ENCODE measurements at places on chromosomes 3 and 15. TPM values are rescaled to one million over a fixed set of nuclear protein-coding genes. Genes with fewer than 3 reads are reported as not detected.

DNA sequence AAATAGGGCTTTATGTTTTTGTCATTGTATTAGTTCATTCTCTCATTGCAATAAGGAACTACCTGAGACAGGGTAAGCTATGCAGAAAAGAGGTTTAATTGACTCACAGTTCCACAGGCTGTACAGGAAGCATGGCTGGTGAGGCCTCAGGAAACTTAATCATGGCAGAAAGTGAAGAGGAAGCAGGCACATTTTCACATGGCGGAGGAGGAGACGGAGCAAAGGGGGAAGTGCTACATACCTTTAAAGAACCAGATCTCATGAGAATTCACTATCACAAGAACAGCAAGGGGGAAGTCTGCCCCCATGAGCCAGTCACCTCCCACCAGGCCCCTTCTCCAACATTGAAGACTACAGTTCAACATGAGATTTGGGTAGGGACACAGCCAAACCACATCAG lies 25.6 kb downstream of the CEP63 start:
- no peak for DNase-seq

- DNase-seq = no peak
Observed at GRCh38 chr3:20100151-20100550, 59.9 kb downstream of the KAT2B start.

- DNase-seq = no peak
Observed at GRCh38 chr3:119237299-119237698, 3.4 kb downstream of the B4GALT4 start.

The TRIM69 gene
- 29.8 TPM for total RNA-seq

DNA sequence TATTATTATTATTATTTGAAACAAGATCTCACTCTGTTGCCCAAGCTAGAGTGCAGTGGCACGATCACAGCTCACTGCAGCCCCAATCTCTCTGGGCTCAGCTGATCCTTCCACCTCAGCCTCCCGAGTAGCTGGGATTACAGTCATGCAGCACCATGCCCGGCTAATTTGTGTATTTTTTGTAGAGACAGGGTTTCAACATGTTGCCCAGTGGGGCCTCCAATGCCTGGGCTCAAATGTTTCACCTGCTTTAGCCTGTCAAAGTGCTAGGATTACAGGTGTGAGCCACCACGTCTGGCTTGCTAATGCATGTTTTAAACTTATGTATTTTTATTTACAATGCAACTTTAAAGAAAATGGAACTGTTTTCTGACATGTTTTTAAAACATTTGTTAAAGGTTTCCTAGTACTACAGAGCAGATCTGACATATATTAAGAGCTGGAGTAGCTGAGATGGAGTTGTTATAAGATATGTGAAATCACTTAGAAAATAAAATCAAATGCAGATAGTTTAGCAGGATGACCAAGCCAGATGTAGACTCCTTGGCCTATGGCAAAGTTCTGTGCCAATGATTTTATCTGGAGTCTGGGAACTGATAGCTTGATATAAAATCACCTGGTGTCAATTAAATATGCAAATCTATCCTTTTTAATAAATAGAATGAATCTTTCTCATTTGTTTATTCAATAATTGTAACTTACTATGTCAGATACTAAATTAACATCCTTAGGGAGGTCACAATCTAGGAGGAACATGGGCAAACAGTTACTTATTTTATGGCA lies 310.1 kb upstream of the NAALADL2 start:
- DNase-seq = no peak

GRCh38 chr15:47717036-47717612 lies at the start of gene SEMA6D:
Gene SEMA6D, plus strand, starts transcription at chr15:47717505. Its CDS starts 42,294 bp downstream, at chr15:47759799.
- DNase-seq = peak; percentile 49

DNA sequence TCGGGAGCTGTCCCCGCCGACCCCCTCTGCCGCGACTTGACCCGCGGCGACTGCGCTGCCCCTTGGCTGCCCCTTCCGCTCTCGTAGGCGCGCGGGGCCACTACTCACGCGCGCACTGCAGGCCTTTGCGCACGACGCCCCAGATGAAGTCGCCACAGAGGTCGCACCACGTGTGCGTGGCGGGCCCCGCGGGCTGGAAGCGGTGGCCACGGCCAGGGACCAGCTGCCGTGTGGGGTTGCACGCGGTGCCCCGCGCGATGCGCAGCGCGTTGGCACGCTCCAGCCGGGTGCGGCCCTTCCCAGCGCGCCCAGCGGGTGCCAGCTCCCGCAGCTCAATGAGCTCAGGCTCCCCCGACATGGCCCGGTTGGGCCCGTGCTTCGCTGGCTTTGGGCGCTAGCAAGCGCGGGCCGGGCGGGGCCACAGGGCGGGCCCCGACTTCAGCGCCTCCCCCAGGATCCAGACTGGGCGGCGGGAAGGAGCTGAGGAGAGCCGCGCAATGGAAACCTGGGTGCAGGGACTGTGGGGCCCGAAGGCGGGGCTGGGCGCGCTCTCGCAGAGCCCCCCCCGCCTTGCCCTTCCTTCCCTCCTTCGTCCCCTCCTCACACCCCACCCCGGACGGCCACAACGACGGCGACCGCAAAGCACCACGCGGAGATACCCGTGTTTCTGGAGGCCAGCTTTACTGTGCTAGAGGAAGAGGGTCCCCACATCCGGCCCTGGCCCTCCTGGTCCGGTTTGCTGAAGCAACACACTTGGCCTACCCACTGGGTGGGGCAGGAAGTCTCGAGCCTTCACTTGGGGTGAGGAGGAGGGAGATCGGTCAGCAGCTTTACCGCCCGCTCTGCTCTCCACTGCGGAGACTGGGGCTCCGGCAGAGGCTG lies at the start of gene RASSF1:
TSS of gene RASSF1 (minus strand) at position 389 of the 882 bp plus-strand sequence. CDS start at position 358, 31 bp downstream.
- peak; percentile 54 for DNase-seq

DNA sequence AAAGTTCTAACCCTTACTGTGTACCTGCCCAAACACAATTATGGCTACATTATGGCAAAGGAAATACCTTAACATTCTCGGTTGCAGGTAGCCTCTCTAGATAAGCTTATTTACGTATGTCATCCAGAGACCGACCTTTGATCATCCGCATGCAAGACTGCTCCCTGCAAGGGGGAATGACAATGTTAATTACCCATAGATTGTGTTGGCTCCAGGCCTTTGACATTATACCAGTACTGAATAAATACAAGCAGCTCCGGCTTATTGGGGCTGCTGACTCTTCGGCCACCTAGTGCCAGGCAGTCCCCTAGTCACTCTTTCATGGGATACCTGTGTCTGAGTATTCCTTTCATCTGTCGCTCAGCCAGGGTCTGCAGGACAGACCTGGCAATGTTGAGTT lies 223.5 kb downstream of the DTWD1 start:
- DNase-seq = peak; percentile 43

GRCh38 chr15:88684345-88684744 lies 45.5 kb downstream of the ISG20 start:
- DNase-seq = no peak

- peak; percentile 57 for DNase-seq
Observed at GRCh38 chr3:53850895-53851294, 4.5 kb downstream of the IL17RB start.

DNA sequence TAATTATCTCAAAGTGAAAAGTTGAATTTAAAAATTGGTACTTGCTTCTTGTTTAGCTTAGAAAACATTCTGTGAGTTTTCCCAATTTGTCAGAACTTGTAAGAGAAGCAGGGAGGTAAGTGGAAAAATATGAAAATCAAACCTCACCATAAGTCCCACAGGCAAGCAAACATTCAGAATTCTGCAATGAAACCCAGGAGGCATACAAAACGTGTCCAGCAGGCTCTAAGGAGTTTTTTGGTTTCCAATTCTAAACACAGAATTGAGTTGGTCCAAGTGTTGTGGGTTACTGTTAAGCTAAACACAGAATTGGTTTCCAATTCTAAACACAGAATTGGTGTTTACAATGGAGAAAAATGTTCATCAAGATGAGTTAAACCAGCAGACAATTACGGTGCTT lies 27.1 kb upstream of the ACKR4 start:
- no peak for DNase-seq

DNA sequence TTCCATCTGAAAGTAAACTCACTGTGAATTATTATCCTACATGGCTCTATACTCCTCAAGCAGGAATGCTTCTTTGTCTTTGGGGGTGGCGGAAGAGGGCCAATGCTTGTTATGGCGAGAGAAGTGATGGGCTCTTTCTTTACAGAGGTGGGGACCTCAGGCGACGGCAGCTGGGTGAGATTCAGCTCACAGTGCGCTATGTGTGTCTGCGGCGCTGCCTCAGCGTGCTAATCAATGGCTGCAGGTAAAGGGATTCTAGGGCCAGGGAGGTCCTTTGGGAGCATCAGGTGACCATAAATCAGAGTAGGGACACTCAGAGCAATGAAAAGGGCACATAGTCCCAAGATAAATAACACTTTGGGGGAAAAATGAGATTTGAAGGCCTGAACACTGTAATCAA lies 39.0 kb downstream of the ESYT3 start:
- no peak for DNase-seq
